ENCODE measurements at places on chromosomes 2 and 18.

GRCh38 chr2:85930129-85931124 is 41.6 kb upstream of the ST3GAL5 start:
- DNase-seq: no peak

DNA sequence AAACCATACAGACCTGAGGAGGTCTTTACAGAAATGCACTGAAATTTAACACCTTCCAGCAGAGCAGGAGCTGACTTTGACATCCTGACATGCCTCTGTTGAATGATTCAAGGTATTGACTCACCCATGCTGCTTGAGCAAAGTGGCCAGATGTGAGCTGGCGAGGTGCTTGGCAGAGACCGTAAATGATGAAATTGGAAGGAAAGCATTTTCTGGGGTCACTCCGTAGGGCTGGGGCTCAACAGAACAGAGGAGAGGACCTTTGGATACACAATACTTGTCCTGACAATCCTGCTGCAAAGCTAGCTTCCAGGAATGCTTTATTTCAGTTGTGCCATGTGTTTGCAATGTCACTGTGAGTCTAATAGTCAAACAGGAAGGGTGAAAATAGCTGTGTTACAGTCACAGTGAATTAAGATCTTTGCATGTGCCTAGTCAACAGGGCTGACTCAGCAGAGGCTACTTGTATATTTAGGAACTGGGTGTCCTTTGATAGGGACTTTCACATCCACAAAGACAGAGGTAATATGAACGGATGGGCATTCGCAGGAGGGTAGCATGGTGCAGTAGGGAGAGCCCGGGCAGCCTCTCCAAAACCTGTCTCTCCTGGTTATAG is 31.6 kb upstream of the NCK2 start:
- DNase-seq: peak; percentile 9

GRCh38 chr2:158647436-158648231 is 147.5 kb upstream of the DAPL1 start:
- no peak for DNase-seq

DNA sequence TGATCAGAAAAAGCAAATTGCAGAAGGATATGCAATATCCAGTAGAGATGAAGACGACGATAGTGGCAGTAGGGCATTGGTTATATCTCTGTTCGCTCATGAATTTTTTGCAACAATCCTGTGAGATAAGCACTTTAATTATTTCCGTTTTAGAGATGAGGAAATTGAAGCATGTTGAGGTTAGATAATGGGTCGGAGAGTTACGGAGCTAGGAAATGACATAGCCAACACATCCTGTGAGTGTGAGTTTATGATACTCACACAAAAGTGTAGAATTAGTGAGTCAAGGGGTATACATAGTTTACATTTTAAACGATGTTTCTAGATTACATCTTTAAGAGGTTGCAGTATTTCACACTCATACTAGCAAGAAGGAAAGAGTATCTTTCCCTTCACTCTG is 123.1 kb upstream of the ARL4C start:
- DNase-seq: no peak

DNA sequence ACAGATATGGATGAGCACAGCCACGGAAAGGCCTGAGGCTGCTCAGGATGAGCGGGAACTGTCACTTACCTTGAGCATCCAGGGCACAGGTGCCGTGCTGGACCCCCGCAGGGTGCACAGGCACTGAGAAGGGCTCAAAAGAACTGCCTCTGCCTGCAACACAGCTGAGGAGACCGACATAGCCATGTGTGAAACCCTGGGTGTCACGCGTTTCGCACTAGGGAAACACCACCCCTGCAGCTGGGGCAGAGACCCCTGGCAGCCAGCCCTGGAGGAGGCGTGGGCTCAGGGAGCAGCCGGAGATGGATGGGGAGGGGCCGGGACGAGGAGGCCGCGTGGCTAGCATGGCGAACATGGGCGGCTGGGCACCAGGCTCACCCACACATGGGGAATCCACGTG is 228.9 kb downstream of the EIPR1 start:
- DNase-seq: no peak

GRCh38 chr2:241223211-241224017 is 34.9 kb downstream of the ANO7 start:
- no peak for DNase-seq

- DNase-seq: no peak
These were observed 273.3 kb downstream of the GLI2 start for GRCh38 chr2:121008975-121009374.

- no peak for DNase-seq
These were observed 591 bp downstream of the SLC16A14 start for GRCh38 chr2:230068016-230068650.

All from HFF-Myc (cell line).